ENCODE measurements at places on chromosomes 11 and 22. TPM values are rescaled to one million over a fixed set of nuclear protein-coding genes. Genes with fewer than 3 reads are reported as not detected.

Gene SPTBN2
- 8.6 TPM for polyA plus RNA-seq

- DNase-seq, result no peak
Measured at GRCh38 chr11:69009441-69010211, 3.4 kb downstream of the MRGPRF start.

DNA sequence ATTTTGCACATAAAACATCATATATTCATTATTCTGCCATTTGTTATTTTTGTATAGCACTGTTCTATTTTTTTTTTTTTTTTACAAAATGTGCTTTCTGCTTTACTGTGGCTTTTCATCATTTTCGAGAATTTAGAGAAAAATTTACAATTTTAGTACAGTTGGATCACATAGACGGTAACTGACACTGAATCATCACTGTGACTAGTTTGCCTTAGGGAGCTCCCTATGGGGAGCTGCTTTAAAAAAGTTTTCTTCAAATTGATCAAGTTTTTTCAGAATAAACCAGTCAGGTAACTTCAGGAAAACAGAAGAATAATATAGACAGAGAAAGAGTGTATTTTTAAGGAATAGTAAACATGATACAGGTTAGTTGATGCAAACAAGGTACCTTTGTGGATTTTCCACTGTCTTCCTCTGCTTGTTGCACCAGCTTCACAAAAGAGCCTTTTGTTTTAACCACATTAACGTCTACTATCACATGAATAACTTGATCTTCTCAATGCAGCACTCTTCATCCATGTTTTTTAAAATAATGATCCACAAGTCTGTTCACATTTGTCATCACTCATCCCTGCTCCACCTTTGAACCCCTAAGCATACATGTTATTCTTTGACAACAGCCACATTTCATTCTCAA lies 327.0 kb downstream of the DYNC2H1 start:
- no peak for DNase-seq

DNA sequence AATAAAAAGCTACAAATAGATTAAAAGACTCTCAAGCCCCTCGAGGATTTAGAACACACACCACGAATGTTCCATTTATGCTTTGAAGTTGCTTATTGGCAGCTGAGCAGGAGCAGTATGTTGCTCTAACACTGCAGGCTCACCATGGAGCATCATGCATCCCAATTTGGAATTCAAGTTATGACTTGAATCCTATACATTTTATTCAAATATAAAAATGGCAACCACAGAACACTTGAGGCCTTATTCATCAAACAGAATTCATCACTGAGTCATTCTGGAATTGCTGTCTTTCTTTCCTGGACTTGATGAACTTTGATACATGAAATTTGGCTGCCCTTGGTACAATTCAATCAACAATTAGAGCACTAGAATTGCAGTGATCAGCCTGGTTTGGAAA lies 24.5 kb upstream of the BLID start:
- no peak for DNase-seq

GRCh38 chr11:23236826-23237555 lies 376.7 kb upstream of the CCDC179 start:
- DNase-seq, result no peak

DNA sequence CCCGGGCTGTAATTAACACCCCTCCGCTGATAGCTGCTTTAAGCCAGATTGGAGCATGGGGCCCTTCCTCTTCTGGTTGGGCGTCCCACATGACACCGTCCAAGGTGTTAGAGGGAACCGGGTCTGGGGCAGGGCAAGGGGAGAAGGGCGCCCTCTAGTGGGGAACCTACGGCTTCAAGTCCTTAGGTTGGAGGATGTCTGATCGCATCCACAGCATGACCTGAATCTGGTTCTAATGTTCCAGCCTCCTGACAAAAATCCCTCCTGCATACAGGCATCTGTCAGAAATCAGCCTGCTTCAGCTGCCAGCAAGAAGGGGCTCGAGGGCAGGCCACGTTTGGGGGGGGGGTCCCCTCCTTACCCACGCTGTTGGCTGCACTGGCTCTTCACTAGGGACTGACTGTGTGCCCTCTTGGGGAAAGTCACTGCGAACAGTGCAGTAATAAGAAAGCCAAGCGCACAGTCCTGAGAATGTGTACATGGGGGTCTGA lies 94.2 kb upstream of the TBCEL start:
- DNase-seq, result no peak

- DNase-seq, result no peak
Measured at GRCh38 chr11:34432822-34433221, 5.9 kb upstream of the CAT start.

DNA sequence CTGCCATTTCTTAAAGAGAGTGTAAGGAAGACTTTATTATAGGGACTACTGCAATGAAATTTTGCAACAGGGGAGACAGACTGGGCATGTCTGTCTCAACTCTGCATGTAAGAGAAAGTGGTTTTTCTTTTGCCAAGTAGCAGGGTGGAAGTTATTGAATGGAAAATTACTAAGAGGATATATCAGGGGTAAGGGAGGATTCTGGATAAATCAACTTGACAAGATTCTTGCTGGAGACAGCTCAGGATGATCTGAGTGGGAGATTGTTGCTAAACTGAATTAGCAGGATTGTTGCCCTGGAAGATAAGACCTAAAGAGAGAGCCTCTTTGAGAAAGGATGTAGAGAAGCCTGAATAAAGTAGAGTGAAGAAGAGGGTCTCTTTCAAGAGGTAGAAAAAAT lies 145.8 kb downstream of the LUZP2 start:
- no peak for DNase-seq

GRCh38 chr11:69820441-69820840 lies 1.2 kb upstream of the FGF3 start:
- no peak for DNase-seq
